ENCODE measurements at places on chromosomes 16 and 17. TPM values are rescaled to one million over a fixed set of nuclear protein-coding genes. Genes with fewer than 3 reads are reported as not detected.

GRCh38 chr16:6345090-6345489, 987.6 kb upstream of the RBFOX1 start:
- no peak for DNase-seq

GRCh38 chr17:17139972-17140589, 66.1 kb downstream of the PLD6 start:
- DNase-seq, result no peak

GRCh38 chr16:20799599-20799998, 6.7 kb downstream of the ERI2 start:
- peak; percentile 36 for DNase-seq

DNA sequence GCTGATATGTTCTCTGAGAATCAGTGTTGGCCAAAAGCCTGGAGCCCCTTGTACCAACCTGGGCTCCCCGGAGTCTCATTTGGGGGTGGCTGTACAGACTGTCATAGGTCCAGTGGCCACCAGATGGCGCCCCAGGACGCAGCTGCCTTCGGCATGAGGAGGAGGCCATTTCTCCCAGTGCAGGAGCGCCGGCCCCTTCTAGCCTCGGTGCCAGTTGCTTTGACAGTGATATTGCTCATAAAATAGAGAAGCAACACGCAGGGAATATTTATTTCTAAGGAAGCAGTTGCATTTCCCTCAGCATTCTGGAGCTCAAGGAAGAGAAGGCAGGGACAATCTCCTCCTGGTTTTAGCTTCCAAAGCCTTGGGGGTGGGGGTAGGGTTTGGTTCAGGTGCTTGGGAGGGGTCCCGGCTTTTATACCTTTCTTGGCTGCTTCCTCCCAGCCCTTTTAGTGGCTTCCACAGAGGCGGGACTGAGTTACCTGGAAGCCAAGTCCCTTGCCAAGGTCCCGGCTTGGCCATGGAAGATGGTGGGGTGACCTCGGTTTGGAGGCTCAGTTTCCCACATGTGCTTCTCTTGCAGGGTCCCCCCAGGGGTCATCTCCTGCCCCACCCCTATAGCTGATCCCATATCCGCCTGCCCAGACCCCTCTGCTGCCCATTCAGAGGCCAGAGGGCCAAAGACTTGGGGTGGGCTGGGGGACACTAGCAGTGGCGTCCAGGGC, 117.8 kb upstream of the CDC42EP4 start:
- DNase-seq, result peak; percentile 62

GRCh38 chr17:10019941-10020451, 114.9 kb upstream of the RCVRN start:
- no peak for DNase-seq

DNA sequence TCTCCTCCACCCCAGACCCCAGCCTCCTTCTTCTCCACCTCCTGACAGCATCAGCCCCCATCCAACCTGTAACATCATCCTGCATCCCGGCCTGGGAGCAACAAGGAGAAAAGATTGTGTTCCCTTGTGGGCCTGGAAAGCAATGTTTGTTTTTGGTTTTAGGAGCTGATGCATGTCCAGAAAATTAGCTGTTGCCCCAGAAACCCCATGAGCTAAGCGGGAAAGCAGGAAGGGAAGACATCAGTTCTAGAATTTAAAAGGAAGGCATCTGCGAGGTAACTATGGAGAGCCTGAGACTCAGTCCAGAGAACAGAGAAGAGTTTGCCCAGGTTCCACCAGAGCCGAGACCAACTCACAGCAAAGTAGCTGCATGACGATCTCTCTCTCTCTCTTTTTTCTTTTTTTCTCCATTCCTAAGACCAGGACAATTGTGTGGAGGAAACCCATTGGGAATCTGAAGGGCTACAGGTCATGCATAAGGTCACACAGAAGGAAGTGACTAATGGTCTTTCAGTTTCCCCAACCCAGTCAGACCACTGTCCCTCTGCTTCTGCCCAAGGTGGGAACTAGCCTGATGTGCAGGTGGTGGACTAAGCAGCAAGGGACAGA, 124.4 kb downstream of the SLC39A11 start:
- peak; percentile 21 for DNase-seq

DNA sequence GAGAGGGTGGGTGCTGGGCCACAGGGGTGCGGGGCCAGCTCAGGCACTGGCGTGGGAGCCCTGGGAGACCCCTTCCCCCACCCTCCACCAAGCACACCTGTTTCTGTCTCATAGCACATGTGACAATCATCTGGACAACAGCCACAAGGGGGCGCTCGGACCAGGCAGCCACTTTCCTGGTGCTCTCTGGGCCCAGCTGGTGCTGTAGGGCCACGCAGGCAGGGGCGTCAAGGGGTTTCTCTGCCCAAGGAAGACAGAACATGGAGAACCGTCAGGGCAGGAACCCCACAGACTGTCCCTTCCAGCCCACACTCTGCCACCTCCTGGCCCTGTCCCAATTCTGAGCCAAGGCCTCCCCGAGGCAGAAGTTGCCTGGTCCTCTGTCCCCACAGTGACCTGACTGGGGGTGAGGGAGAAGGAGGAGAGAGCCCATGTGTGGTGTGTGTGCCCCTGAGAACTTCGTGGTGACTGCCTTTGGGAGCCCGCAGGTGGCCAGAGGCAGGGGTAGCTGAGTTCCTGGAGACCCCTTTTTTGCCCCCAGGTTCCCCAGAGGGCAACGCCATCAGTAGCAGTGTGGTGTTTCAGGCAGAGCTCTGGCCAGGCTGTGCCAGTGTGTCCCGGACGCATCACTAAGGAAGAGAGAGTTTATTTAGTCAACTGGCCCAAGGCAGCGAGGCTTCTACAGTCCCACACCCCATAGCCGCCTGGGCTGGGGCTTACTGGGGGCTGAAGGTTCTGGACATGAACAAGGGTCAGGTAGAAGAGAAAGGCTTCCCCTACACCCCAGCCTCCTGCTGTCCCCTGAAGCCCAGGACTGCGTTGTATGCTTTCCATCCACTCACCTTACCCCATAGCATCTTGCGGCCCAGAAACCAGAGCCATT, 3.1 kb upstream of the SETD6 start:
- peak; percentile 71 for DNase-seq

DNA sequence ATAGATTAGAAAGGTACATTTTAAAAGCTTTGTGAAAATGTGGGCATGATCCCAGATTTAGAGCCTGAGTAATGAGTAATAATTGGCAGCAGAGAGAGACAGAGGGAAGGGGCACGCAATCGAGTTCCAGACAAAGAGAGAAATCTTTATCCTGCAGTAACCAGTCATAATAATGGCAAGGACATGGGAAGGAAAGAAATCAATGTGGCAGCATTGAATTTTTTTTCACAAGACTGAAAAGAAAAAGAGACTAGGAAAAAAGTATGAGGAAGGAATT, 790.8 kb upstream of the SOX9 start:
- DNase-seq, result no peak

DNA sequence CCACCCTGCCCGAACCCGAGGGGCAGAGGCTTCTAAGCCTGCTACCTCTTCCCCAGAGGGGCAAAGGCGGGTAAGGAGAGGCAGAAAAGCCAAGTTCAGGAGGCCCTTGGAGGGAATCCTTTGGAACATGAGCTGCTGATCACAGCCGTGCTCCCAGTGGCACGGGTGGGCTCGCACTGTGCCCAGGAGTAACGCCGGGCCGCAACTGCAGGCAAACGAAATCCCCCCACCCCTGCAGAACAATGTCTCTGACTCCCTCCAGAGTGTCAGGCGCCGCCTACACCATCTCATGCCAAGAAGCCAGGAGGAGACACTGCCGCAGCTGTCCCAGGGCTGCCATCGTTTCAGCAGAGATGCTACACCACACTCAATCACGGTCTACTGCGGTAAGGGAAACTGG, 8.9 kb downstream of the P4HB start:
- DNase-seq, result no peak

DNA sequence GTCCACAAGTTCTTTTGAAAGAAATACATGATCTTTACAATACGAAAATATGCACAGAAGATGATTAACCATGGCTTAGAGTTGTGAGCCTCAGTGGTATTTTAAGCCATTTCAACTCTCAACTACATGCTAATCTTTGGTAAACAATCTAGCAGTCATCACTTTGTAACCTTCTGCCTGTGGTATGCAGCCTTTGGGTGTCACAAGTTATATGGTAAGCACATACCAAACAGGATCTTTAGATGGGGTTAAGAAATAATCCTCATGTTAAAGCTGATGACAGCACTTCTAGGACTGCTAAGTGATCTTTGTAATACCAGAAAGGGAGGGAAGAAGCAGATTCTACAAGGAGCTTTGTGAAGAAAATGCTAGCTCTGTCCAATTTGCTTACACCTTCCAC, 74.3 kb downstream of the CA4 start:
- peak; percentile 4 for DNase-seq

- no peak for DNase-seq
Measured at GRCh38 chr17:67427424-67427823, 50.3 kb downstream of the PITPNC1 start.

DNA sequence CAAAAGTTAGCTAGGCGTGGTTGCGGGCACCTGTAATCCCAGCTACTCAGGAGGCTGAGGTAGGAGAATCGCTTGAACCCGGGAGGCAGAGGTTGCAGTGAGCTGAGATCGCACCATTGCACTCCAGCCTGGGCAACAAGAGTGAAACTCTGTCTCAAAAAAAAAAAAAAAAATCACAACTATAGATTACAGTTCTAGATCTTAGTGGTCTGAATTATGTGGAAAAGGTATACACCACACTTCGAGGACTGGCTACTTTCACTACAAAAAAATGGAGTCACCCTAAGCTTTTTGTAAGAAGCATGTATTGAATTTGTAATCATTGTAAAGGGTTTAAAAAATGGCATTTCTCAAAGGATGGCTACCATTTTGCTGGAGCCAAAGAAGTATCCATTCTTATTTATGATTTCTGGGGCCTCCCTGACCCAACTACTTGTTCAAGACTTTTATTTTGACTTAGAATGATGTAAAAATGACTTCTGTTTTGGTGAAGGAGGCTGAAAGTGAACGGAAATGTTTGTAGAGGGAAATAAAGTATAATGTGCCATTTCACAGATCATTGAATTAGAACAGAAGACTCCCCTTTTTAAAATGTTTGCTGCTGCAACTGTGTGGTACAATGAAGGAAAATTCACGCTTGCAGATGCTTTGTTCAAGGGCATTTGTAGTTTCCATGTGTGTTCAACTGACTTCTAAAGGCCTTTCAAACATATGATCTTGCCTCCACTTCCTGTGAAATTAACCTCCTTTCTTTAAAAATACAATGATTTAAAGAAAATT, 37.1 kb upstream of the NOL11 start:
- DNase-seq, result no peak

DNA sequence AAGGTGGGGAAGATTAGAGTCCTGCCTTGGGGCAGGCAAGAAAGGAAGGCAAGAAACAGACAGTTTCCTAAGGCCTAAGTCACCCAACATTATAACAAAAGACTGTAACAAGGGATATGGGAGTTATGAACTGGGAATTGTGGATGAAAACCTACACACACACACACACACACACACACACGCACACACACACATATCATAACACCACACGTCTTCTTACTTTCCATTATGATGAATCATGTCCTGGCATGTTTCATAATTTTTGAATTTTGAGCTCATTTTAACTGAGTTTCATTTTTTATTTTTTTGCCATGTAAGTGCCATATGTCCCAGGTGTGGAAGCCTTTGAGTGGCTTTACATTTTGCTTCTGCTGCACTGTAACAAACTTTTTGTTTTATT, 29.9 kb downstream of the HS3ST2 start:
- no peak for DNase-seq

- no peak for DNase-seq
Measured at GRCh38 chr16:12829096-12829888, 25.6 kb upstream of the CPPED1 start.

DNA sequence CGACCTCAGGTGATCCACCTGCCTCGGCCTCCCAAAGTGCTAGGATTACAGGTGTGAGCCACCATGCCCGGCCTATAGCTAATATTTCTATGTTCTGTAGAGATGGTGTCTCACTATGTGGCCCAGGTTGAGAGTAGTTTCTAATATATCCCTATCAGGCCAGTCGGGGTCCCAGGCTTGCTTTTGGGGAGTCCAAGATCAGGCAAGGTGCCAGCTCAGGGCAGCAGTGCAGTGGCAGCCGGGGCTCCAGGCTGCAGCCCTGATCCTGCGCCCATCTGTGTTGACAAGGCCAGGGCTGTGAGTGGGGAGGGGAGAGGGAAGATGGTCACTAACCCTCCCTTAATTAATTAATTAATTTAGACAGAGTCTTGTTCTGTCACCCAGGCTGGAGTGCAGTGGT, 77.6 kb upstream of the CDC42EP4 start:
- no peak for DNase-seq

DNA sequence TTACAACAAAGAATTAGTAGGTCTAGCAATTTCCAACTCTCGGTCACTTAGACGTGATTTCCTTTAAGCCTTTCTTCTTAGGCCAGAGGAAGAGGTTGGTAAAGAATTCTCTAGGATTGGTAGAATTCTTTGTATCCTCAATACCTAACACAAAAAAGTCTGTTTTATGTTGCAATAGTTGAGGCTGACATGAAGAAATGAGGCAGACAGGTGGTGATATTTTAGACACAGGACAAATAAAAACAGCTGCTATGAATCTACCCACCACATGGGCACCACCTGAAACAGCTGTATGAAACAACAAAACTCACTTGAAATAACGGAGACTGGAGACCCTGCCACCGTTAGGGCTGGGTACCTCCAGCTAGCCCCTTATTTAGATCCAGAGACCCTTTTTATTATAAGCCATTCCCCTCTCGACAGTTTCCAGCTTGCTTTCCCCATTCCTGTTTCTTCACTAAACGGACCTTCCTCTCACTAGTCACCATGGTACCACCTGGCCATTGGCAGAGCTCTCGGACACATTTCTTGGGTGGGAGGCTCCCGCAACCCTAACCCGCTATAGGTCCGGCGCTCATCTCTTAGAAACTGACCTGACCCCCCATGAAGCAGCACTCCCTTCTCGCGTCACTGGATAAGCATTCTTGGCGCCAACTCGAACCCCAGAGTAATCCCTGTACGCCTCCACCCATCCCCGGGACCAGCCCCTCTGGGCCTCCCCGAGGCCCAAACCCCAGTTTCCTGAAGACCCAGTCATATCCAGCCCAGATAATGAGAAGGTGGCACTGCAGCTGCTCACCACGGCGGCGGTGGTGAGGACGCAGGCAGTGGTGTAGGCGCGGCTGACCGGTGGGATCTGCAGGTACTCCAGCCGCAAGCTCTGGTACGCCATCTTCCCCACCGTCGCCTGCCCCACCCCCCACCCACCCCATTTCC, at the start of gene DERL2:
Gene DERL2 (minus strand): TSS at position 909 of the 936 bp plus-strand sequence. CDS start 17 bp downstream, at position 892.
- DNase-seq, result no peak

GRCh38 chr16:70678898-70679670, 6.8 kb downstream of the MTSS2 start:
- DNase-seq, result no peak

GRCh38 chr17:66372182-66372581, 69.8 kb downstream of the PRKCA start:
- no peak for DNase-seq

GRCh38 chr16:57915267-57915666, 55.7 kb downstream of the CNGB1 start:
- DNase-seq, result no peak

DNA sequence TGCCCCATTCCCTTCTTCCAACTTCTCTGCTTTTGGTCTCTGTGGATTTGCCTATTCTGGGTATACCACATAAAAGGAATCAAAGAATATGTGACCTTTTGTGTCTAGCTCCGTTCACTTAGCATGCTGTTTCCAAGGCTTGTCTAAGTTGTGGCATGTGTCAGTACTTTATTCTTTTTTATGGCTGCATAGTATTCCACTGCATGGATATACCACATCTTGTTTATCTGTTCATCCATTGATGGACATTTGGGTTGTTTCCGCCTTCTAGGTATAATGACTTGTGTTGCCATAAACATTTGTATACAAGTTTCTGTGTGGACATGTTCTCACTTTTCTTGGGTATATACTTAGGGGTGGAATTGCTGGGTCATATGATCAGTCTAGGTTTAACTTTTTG, 432.6 kb downstream of the MAF start:
- DNase-seq, result no peak

The KAT7 gene
- total RNA-seq, result 27.1 TPM

The PLCD3 gene
- 13.0 TPM for total RNA-seq

The C1QL1 gene
- total RNA-seq, result 0.13 TPM

The C16orf96 gene
- not detected for total RNA-seq

The AHSP gene
- not detected for total RNA-seq

All from dermis microvascular lymphatic vessel endothelial cell (primary cell).